ENCODE measurements at places on chromosomes 4 and X.
A peak's percentile ranks its signal among the peaks of the same experiment; 100 is the strongest.

DNA sequence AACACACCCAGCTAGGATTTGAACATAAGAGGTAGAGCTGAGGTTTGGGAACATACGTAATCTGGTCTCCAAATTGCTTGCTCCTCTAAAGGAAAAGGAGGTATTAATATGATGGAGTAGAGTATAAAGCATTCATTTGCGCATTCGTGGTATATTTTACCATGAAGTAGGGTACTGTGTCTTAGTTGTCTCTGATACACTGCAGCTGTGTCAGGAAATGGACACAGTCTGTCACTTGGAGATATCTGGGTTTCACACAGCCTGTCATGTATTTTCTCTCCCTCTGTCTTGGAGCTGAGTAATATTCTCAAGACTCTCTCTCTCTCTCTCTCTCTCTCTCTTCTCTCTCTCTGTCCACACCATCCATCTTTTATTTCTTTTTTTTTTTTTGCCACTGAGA, 274.8 kb upstream of the UGT8 start:
- DNase-seq: no peak

DNA sequence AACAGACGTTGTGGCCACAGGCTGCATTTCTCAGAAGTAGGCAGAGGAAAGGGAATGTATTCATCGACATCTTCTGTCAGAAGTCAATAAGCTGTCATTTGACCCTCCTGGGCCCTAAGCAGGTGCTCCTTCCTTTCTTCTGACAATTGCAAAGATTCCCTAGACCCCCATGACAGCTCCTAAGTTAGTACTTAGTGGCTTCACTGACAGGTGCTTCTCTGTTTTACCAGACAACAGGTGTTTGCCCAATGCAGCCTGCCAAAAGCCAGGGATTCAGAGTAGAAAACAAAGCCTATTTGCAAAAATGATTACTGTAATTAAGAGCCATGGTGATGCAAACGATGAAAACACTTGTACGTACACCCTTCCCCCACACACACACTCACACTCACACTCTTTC, 7.5 kb upstream of the FGF5 start:
- no peak for DNase-seq

GRCh38 chr4:163554870-163555465, 60.5 kb downstream of the TMA16 start:
- DNase-seq: peak; percentile 45

GRCh38 chr4:82613121-82613520, 51.3 kb upstream of the TMEM150C start:
- DNase-seq: no peak

DNA sequence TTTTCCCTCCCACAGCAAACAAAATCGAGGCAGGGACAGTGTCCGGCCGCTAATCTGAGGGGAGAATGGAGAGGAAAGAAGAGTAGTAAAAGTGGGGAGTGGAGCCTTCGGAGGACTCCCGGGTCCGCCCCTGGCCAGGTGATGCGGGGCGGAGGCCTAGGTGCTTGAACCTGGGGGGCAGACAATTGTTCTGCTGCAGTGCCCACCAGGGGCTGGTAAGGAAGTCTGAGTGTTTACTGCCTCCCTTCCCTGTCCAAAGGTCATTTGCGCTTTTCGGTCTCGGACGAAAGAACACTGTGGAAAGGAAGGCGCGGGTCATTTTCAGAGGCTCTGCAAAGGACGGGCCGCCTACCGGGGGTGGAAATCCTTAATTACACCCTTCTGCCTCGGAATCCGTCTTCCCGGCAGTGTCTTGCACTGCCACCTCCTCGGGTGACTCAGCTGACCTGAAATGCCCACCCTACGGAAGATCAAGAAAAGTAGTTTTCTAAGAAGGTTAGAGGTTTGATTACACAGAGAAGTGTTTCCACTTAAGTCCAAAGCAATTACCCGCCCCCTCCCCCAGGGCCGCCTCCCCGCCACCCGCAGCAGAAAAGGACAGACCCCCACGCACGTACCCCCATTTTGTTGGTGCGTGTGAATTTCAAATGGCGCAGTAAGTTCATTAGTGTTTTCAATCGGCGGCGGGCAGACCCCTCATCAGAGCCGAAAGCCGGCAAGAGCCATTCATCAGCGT, 99.9 kb upstream of the TENM3 start:
- DNase-seq: no peak

GRCh38 chrX:20215565-20215964, 51.1 kb downstream of the RPS6KA3 start:
- DNase-seq: no peak

DNA sequence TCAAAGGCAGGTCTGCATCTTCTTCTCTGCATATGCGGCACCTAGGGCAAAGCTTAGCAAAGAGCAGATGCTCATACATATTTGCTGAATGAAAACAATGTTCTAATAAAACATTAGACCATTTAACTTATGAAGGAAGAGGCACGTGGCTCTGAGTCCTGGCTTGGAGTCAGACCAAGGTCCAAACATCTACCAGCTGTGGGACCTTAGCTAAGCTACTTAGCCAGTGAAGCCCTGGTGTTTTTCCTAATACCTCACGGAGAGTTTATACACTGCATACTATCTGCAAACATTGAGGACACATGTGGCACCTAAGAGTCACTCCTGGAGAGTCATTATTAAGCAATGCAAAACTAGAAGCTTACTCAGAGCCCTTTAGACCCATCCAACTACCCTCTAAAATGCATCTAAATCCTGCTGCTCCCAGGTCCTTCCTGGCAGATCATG, 9.0 kb downstream of the PDGFC start:
- no peak for DNase-seq

GRCh38 chr4:2354760-2355159, 63.7 kb downstream of the ZFYVE28 start:
- DNase-seq: no peak

- no peak for DNase-seq
Observed at GRCh38 chrX:132671229-132671641, 182.4 kb upstream of the MBNL3 start.

DNA sequence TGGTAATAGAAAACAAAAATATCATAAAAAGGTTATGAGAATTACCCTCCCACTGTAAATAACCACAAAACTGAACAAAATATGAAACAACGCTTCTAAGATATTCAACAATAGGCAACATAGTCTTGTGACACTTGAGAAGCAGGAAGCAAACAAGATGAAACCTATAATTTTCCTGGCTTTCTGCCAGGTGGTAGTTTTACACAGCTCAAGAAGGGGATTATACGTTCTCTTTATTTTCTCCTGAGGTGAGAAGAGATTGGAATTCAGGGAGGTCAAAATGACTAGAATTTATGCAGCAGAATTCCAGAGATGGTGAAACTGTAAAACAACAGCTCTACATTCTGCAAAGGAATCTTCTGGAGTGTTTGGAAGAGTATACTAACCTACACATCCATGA, 186.0 kb downstream of the HHIP start:
- no peak for DNase-seq

DNA sequence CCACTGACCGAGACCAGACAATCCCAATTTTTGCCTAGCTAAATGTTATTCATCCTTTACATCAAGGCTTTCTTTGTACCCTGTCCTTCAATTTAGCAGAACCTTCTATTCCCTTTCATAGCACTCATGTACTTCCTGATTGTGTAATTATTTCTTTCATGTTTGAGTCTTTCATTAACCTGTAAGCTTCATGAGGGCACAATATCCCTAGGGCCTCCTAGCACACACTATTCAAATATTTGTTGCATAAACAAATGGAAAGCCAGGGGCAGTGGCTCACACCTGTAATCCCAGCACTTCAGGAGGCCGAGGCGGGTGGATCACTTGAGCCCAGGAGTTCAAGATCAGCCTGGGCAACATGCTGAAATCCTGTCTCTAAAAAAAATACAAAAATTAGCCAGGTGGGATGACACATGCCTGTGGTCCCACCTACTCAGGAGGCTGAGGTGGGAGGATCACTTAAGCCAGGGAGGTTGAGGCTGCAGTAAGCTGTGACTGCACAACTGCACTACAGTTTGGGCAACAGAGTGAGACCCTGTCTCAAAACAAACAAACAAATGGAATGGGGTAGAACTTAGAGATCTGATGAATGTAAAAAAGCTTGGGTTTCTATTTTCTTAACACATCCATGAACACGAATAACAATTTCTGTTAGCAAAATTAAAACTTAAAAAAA, 59.0 kb downstream of the SAT1 start:
- no peak for DNase-seq

DNA sequence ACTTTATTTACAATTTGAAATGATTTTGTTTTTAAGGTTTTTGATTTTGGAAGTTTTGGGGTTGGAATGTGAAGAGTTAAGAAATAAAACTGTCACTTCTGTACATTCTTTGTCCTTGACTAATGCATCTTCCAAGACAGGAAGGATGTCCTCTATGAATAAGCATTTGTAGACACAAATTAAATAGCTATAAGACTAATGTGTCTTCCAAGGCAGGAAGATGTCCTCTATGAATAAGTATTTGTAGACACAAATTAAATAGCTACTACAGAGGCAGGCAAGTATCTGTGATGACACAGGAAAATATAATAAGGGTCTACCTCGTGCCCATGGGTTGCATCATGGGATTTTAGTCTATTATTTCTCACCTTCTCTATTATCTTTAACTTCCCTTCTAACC, 14.5 kb downstream of the PRSS48 start:
- DNase-seq: no peak

- peak; percentile 79 for DNase-seq
Observed at GRCh38 chr4:26826721-26827120, 33.9 kb upstream of the STIM2 start.

DNA sequence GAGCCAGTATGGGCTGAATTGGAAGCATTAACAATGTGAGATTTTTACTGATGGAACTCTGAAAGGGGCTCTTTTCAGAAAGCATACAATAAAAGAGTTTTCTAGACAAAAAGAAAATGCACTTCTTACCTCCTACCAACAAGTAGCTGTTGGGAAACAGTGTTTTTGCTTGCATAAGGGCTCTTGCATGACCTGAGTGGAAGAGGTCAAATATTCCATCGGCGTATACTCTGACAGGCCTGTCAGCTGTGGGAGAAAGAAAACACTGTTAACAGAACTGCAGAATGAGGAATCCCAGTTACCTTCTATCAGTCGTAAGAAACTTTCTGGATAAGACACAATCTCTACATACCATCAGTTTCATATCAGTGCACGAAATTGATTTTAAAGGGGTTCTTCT, 39.5 kb downstream of the PCYT1B start:
- DNase-seq: no peak

- no peak for DNase-seq
Observed at GRCh38 chrX:41121766-41122165, 36.5 kb downstream of the USP9X start.

DNA sequence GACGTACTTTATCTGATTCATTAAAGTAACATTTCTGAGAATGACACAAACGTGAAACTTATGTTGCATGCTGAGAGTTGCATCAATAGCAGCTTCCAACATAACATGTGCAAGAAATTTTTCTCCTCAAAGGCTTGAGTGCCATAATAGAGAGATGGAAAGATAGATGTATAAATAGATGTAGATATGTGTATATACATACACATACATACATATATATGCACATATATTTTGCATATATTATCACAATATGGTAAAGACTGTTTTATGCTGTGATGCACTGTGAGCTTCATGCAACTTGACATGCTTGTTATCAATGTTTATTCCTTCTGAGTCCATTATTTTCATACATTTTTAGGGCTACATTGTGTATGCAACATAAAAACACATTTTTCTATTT, 270.6 kb upstream of the GALNTL6 start:
- no peak for DNase-seq

GRCh38 chrX:40041915-40042314, 55.8 kb downstream of the BCOR start:
- no peak for DNase-seq

DNA sequence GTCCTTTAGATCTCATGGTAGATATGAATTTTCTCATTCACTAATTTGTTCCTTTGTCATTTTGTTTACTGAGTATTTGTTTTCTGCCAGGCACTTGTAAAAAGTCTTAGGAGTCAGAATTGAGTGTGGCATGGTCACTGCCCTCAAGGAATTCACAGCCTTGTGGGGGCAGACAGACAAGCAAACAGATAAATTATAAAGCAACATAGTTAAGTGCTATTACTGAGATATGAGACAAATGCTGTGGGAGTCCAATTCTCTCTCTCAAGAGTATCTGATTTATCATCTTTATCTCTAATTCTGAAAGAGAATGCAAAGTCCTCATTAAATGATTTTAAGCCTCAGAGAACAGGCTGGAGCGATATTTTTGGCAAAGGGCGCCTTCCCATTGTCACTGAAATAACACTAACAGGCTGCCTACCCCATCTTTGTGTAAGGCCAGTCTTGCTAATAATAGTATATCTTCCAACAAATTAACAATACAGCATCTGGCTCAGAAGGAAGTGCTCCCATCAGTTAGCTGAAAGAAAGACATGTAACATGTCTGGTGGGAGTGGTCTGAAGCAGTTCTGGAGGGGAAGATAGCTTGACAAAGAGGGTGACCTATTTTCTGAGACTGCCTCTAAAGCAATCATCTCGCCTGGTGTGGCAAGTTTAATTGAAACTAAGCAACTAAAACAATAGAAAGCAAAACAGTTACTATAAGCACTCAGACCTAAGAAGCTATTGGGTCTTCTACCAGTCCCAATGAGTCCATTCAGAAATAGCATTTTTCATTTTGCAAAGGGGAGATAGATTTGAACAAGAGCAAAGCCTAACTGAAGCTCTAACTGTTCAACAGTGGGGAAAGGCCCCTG, 61.5 kb upstream of the AMOT start:
- DNase-seq: no peak

- DNase-seq: peak; percentile 16
Observed at GRCh38 chr4:73187325-73187724, 71.3 kb downstream of the ANKRD17 start.

- DNase-seq: no peak
Observed at GRCh38 chr4:138291431-138291830, 49.3 kb upstream of the SLC7A11 start.

GRCh38 chrX:12423346-12423745, 285.1 kb downstream of the FRMPD4 start:
- no peak for DNase-seq

- no peak for DNase-seq
Observed at GRCh38 chr4:48705609-48706008, 74.5 kb downstream of the FRYL start.

- no peak for DNase-seq
Observed at GRCh38 chr4:112270640-112271421, 14.9 kb downstream of the TIFA start.
